Activated naive CD4-positive, alpha-beta T cell treated with anti-CD3 and anti-CD28 coated beads, Interleukin-2, amount 10 ng/mL, durations not matched to agents 7 days and 5 days (primary cell): ENCODE measurements at places on chromosomes 1 and 21.

DNA sequence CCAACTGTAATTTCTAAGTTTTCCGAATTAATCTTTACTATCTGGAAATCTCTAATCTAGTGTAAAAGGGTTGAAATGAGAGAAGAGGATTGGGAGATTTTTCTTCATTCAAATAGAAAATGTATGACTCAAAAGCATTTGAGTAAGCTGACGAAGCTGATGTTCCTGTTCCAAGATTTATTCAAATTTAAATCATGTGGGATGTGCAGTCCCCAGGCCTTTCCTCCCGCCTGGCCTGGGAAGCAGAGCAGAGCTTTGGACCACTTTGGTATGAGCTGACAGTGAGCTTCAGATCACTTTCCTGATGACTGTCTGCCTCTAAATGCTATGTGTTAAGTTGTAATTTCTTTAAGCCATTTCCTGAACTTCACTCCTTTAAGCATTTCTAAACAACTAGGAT, 192.0 kb downstream of the DHRS3 start:
- no peak overlapping the region for H3K27ac ChIP-seq
- H3K4me1 ChIP-seq, result peaks cover 29% of the 10 kb centered on the region
- no peak for DNase-seq
- H3K4me3 ChIP-seq, result no peak overlapping the region
- H3K36me3 ChIP-seq, result peaks cover 38% of the 10 kb centered on the region
- no peaks in the 10 kb centered on the region for H3K27me3 ChIP-seq

DNA sequence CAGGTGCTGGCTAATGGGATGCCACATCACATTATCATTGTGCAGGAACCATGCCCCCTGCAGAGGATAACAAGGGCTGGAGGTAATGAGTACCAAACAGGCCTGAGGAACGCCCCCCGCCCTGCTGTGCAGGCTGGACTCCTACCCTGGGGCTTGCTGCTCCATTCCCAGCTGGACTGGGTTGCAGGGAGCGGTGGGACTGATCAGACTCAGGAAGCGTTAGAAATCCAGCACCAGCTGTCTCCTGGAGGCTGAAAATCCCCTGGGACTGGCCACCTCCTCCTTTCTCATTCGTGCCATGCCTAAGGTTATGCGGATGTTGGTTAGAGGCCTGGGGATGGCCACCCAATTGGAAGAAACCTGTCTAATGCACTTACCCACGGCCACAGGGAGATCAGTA, 36.9 kb upstream of the POU3F1 start:
- H3K27me3 ChIP-seq, result peaks cover 20% of the 10 kb centered on the region
- no peak for DNase-seq

GRCh38 chr21:44427241-44428120, 27.8 kb upstream of the LRRC3 start:
- peak overlapping the region; percentile 7 for H3K27ac ChIP-seq
- H3K36me3 ChIP-seq, result peaks cover 18% of the 10 kb centered on the region
- no peaks in the 10 kb centered on the region for H3K4me1 ChIP-seq
- H3K27me3 ChIP-seq, result peaks cover 5% of the 10 kb centered on the region
- H3K4me3 ChIP-seq, result no peak overlapping the region

DNA sequence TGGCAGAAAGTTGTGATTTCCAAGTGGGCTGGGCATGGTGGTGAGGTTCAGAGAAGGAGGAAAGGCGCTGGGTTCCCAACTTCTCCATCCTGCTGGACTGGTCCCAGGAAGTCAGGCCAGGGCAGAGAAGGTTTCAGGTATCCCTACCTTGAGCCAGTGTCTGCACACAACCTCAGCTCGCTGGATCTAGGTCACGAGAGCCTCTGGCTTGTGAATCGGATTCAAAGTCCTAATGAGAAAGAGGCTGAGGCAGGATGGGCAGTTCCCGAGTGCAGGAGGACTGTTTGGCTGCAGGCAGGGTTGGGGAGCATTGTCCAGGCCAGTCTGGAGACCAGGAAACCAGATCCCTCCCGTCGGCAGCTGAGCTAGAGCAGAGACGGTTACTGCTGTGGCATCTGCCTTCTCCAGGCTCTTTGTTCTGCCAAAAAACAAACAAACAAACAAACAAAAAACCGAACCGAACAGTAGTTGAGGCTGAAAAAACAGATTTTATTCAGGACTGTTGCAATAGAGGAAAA, 19.5 kb upstream of the IGSF21 start:
- H3K27me3 ChIP-seq, result peaks cover 7% of the 10 kb centered on the region
- H3K4me1 ChIP-seq, result no peaks in the 10 kb centered on the region
- H3K4me3 ChIP-seq, result no peak overlapping the region
- no peak overlapping the region for H3K27ac ChIP-seq
- no peaks in the 10 kb centered on the region for H3K36me3 ChIP-seq

DNA sequence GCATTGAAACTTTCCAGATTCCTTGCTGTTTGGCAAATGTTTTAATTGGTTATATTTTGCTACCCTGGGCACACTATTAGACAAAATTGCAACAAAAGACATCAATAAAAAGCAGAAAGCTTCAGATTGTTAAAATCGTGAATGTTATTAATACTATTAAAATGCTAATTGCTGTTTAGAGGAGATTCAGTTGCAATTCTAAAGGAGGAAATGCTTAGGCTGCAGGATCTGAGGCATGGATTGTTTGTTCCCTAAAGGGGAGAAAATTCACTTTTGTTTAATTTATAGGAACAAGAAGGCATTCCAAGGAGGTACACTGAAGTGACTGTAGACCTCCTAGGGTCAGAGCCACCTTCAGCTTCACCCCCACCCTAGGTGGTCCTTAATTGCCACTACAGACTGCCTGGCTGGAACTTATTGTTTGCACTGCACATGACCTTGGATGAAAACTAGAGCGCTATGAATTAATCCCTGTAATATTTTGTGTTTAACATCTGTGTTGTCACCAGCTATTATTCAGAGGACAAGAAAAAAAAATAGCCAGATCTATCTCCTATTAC, 1266.9 kb upstream of the ADGRL2 start:
- H3K27me3 ChIP-seq, result no peaks in the 10 kb centered on the region
- no peaks in the 10 kb centered on the region for H3K36me3 ChIP-seq
- DNase-seq, result no peak
- no peak overlapping the region for H3K4me3 ChIP-seq
- peaks cover 4% of the 10 kb centered on the region for H3K4me1 ChIP-seq

GRCh38 chr1:37073854-37074379, 39.6 kb upstream of the GRIK3 start:
- H3K4me3 ChIP-seq, result no peak overlapping the region
- H3K27ac ChIP-seq, result no peak overlapping the region
- no peak for DNase-seq
